CD4-positive, alpha-beta T cell treated with Interleukin-6 at 100 ng/mL for 8 hours (primary cell): ENCODE measurements at places on chromosomes 12 and 14.
A peak's percentile ranks its signal among the peaks of the same experiment; 100 is the strongest.

DNA sequence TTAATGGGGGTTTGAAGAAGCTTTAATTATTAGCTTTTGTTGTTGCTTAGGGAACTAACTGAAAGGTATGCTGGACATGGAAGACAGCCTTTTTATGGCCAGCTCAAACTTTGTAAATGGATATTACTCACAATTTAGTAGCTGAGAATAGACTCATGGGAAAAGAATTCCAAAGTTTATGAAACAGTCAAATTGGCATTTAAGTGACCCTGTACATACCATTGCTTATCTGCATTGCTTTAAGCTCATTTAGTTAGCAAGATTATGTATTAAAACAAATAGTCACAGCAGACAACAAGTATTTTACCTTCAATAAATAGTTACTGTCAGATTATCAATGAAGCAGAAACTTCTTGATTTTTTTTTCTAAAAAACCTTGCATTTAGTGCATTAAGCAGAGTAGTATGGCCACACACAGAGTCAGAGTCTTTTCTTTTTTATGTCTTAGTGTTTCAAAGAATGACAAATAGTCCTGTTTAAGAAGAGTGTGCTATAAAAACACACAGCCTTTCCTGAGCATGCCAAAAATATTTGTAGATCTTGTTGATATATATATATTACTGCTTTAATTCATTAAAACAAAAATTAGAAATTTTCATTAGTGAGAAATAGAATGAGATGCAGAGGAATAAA, 102.2 kb downstream of the TTC6 start:
- DNase-seq = no peak

- DNase-seq = no peak
Measured at GRCh38 chr14:53384073-53384472, 230.9 kb upstream of the DDHD1 start.

- no peak for DNase-seq
Measured at GRCh38 chr12:108773798-108774788, 42.8 kb upstream of the CORO1C start.

- DNase-seq = no peak
Measured at GRCh38 chr12:117629454-117629853, 268.0 kb upstream of the NOS1 start.

DNA sequence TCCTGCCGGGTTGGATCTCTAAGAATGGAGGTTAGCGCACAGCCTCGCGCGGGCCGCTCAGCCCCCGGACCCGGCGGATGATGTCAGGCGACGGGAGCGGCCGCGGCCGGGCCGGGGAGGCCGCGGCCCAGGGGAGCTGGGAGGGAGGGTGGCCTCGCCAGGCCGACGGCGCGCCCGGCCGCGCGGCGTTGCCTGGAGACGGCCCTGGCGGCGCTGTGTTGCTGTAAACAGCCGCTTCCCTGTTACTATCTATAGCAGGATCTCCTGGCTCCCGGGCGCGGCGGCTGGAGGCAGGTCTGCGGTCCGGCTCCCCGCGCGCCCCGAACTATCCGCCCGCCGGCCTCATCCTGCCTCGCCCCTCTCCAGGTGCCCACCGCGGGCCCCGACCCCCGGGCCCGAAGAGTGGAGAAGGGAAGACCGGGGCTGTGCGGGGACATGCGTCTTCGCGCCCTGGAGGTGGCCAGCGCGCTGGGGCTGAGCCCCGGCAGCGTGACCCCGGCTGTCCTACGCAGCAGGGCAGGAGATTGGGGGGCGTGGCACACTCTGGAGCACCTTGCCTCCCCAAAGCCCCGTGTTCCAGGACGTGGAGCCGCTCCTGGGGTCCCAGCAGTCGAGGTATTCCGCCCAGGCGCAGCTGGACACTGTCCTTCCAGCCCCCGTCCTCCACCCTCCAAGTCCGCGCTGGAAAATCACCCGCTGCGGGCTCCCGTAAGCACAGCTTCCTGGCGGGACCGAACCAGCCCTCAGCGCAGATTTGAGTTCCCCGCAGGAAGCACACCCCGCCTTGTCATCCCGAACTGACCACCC, 1.4 kb upstream of the FOS start:
- DNase-seq = peak; percentile 54

DNA sequence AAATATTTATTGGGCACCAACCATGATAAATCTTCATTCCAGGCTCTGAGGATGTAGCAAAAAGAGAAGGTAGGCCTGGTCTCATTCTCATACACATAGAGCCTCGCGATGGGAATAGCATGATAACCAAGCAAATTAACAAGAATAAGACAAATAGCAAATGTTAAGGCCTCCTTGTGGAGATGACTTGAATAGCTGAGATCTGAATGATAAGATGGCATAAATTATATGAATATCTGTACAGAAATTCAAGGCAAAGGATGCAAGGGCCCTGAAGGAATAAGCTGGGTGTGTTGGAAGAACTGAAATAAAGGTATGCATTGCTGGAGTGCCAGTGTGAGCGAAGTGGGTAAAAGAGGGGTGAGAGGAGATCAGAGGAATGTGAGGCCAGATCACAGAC, 114.8 kb downstream of the ALX1 start:
- DNase-seq = no peak

GRCh38 chr14:35405304-35405996, 901 bp upstream of the NFKBIA start:
- DNase-seq = no peak

DNA sequence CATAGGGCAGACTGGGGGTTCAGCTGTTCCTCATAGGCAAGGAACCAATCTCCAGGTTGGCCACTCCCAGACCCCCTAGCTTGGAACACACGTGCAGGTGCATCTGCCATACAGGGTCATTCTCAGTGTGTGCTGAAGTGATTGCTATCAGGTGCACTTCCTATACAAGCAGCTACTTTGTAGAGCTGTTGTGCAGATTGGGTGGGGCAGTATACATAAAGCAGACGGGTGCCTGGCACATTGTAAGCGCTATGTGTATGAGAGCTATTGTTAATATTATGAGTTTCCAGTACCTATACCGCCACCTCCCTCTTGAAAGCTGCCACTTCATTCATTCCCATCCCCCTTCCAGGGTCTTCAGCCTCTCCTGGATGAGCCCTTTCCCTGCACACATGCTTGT, 17.3 kb downstream of the IRF2BPL start:
- peak; percentile 14 for DNase-seq

- DNase-seq = no peak
Measured at GRCh38 chr12:3170423-3171194, 93.4 kb downstream of the TSPAN9 start.
